Inflammatory macrophage treated with lipopolysaccharide for 1 hour (primary cell): ENCODE measurements at places on chromosomes 11 and 22.

DNA sequence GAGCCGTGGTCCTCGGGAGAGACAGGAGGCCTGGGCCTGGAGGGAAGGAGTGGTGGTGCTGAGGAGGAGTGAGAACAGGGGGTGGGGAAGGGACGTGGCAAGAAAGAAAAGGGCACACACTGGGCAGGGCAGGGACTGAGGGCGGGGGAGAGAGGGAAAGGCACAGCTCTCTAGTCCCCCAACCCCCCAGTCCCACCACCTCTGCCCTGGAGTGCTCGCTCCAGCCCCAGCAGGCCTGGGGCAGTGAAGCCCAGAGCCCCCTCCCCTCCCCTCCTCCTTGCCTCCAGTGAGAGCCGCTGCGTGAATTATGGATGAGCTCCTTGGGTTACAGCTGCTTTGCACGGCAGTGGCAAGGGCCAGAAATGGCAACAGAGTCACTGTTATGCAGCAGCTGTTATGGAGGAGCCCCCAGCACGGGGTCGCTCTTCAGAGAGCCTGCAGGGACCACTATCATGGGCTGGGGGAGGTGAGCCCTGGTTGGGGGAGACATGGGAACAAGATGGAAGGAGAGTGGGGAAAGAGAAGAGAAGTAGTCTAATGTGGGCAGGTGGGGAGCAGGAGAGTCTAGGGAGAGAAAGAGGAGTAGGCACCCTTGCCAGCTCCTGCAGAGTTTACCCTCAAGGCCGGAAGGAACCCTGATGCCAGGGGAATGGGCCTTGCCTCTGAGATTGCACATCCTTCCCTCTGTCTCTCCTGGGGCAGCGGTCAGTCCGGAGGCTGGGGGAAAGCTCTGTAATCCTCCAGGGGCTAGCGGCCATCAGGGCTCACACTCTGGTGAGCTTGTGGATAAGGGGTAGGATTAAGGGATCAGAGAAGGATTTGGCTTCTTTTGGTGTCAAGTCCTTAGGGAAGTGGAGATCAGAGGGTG is 3.6 kb downstream of the RTN4RL2 start:
- no peak for DNase-seq

- DNase-seq, result peak; percentile 33
Measured at GRCh38 chr22:50691521-50691920, 18.9 kb downstream of the SHANK3 start.

DNA sequence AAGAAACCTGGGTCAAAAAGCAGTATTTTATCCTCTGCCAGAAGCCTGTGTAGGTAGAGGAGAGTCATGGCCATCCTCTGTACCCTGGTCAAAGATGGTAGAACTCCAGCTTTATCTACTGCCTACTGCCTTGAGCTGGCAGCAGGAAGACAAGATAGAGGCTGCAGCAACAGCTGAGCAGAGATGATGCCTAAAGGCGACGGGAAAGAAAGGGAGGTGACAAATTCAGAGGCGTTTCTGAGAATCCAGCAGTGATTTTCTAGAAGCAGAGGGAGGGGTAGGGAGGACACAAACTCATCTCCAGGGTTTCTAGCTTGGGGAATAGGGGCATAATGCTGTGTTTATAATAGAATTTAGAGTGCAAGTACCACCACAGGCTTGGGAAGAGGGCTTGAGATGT is 15.5 kb upstream of the C1QTNF4 start:
- no peak for DNase-seq

DNA sequence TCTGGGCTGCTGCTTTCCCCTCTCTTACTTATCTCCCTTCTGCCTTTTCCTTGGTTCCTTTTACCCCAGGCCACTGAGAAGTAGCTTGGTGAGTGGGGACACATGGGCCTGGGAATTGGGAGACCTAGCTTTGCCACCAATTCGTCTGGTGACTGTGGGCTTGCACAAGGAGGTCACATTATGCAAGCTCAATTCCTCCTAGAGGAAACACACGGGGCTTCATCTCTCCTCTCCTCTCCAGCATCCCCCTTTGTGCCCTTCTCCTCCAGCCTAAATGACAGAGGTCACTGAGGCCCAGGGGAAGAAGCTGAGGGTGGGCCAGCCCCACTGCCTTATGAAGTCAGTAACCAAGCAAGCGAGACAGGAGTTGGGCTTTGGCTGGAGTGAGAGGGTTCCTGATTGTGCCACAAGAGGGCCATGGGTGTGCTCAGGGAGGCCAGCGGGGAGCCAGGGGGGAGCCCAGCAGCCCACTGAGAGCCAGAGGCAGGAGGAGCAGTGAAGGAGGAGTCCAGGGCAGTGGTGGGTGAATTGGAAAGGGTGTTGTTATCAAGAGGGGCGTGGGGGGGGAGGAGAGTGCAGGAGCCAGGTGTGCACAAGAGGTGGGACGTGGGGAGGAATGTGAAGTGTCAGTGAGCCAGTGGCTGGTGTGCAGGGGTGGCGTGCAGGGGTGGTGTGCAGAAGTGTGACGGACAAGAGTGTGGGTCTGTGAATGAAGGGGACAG is 2.0 kb downstream of the CLCF1 start:
- peak; percentile 59 for DNase-seq

DNA sequence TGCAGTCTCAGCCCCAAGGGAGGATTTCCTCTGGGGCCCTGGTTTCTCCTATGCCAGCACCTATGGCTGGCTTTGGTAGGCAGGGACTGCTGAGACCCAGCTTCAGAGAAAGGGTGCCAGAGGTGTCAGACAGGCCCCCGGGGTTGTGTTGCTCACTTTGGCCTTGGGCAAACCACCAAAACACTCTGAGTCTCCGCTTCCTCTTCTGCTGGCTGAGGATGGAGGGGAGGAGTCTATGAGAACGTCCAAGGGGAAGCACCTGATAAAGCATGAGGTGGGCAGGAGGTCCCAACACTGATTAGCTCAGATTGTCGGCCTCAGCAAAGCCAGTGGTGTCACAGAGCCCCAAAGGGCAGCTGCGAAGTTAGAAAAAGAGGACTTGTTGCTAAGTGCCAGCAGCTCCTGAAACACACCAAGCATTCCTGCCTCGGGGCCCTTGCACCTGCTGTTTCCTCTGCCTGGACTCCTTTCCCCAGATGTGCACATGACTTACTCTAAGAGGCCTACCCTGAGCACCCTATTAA is 10.5 kb downstream of the SMTNL1 start:
- peak; percentile 38 for DNase-seq
